ENCODE measurements at places on chromosomes 12 and 14. TPM values are rescaled to one million over a fixed set of nuclear protein-coding genes. Genes with fewer than 3 reads are reported as not detected.

Gene SERPINA12
- not detected for total RNA-seq

Gene KERA
- total RNA-seq, result 1.2 TPM

Gene B4GALNT1
- 43.8 TPM for total RNA-seq

Gene ASCL1
- 8.6 TPM for total RNA-seq

Gene AQP2
- not detected for total RNA-seq

All from temporal lobe (tissue), 4 donors.